Astrocyte (in vitro differentiated cells and primary cell): ENCODE measurements at places on chromosomes 3 and 15.

DNA sequence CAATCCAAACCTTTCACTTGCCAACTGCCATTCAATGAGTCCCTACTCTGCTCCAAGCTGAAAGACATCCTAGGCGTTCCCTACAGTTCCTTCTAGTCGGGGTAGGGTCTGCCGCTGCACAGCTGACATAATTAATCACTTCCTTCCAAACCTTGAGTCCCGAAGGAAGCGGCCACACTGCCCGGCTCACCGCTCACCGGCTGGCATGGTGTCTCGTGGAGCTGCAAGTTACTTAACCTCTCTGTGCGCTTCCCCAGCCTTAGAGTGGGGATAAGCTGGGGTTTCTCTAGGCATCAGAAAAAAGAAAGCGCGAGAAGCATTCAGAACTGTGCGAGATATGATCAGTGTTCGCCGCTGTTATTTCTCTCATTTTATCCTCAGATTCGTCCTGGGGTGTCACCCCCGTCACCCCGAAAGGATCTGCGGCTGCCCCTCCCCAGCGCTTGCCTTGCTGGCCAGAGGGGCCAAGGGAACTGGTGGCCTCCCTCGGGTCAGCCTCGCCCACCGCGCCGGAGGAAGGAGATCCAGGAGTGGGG is 748 bp downstream of the MRPS25 start:
- no peak for DNase-seq

- DNase-seq: no peak
Measured at GRCh38 chr3:48928679-48929078, 10.0 kb downstream of the ARIH2 start.

DNA sequence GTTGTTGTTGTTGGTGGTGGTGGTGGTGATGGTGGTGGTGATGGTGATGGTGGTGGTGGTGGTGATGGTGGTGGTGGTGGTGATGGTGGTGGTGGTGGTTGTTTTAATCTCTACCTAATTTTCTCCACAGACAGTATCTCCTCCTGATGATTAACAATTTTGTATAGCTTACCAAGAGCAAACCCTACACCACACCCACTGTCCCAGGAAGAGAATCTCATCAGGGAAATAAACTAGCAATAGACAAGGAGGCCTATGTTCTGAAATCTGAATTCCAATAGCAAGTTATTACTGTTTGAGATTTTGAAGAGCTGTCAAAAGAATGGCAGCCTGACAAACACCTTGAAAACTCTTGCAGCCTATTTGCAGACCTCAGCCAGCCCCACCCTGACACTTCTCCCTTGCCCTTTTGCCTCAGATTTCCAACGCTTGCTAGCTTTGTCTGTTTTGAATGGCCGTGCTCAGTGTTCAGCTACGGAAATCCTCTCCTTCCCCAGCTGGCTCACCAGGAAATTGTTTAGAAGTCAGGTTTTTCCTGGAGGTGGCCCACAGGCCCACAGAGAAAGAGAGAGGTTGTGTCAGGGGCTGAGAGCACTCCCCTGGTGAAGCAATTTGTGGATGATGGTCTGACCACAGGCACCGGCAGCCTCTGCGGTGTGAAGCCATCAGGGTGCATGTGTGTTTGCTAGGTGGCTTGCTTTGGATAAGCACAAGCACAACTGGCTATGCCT is 101.6 kb downstream of the MAGI1 start:
- DNase-seq: no peak

DNA sequence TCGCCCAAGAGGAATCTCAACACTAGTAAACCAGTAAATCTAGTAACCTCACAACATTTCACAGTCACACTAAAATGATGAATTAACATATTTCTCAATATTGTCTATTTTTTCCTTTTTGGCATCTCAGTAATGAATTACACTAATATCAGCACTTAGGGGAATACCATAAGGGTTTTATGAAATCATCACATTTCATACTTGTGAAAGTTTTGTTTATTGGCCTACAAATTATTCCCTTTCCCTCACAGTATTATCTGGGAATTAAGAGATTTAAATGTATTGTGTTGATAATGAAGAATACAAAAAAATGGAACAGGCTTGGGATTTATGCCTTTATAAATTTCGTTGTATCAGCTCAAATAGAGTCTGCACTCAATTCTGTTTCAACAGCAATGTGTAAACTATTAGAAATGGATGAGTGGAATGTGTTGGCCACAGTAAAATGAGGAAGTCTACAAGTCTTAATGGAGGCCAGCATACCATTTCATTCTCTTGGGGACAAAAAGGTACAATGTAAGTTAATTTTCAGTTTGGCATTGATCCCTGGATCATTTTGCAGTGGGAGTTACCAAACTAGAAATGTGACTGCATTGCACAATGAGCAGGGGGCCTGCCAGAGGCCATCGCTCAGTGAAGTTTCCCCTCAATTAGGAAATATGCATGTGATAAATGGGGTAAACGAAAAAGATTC is 195.4 kb downstream of the FMN1 start:
- no peak for DNase-seq

DNA sequence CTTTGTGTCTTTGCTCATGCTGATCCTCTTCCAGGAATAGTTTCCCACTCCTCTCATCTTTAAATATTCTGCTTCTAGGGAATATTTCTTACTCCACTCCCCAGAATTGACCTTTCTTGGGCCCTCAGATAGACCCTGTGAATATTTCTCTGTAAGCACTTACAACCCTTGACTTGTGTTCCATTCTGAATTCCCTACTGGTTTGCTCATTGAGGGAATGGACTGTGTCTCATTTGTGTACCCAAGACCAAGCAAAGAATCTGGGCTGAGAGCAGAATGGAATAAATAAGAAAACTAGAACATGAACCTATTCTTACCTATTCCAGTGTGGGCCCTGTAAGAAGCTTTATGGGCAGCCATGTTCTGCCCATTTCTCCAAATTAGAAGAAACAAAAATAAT is 72.7 kb upstream of the TSPAN3 start:
- DNase-seq: peak; percentile 33

GRCh38 chr3:12962292-12962691 is 110.9 kb downstream of the IQSEC1 start:
- no peak for DNase-seq

- DNase-seq: no peak
Measured at GRCh38 chr3:171453180-171453886, 6.9 kb downstream of the TNIK start.

DNA sequence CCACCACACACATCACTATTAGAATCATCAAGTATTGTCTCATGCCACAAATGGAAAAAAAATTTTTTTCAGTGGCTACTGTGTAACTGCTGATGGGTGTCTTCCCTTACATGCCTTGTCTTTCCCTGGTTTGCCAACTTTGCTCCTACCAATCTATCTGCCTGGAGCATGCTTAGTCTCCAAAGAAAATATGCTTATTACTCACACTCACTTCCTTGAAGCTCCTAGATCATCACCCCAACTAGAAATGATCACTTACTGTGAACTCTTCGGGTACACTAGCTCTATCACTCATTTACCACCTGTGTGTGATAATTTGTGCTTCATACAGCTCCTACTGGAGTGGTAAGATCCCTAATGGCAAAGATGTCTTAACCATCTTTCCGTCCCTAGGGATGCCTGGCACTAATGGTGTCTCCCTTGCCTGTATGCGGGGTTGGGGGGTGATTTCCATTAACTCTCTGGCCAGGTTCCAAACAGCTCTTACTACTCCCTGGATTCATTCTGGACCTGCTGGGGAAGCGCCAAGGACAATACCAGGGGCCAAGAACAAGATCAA is 799 bp downstream of the VPS33B start:
- DNase-seq: peak; percentile 4

- DNase-seq: no peak
Measured at GRCh38 chr3:108134555-108134880, 43.7 kb upstream of the CD47 start.

DNA sequence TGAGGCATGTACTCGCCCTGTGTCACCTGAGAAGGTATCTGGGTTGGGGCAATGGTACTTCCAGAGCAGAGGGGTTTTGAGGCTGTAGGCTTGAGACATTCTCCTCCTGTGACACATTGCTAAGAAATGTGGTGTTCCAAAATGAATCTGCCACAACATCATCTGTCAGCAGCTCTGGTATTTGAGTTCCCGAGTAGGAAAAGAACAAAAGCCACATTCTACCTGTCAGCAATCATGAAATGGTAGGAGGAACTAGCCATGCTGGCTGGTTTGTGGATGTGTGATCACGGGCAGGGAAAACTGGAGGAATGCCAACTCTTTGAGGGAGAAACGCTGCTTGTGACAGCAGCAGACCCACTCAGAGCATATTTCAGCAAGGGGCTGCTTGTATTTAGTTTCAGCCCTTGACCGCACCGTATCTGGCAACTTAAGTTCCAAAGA is 579.4 kb upstream of the TBL1XR1 start:
- DNase-seq: peak; percentile 98

- DNase-seq: peak; percentile 51
Measured at GRCh38 chr15:79403501-79403900, 28.6 kb upstream of the MINAR1 start.

DNA sequence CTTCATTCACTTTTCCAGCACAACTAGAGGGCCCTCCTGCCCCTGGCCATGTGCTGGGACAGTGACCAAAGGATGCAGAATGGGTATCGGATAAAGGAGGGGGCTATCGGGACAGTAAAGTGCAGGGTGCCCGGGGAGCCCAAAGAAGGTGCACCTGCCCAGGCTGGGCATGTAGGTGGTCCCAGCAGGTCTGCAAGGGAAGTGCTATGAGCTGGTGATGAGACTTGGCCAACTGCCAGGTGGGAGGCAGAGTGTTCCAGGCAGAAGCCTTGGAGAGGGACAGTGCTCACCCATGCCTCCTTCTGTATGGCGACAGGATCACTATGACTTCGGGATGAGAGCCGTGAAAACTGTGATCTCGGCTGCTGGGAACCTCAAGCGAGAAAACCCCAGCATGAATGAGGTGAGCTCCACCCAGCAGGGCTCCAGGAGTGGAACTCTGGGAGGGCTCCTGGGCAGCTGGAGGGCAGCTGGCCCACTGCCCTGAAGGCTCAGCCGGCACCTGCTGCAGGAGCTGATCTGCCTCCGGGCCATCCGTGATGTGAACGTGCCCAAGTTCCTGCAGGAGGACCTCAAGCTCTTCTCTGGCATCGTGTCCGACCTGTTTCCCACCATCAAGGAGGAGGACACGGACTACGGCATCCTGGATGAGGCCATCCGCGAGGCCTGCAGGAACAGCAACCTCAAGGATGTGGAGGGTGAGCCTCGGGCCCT is 48.4 kb downstream of the DNAH1 start:
- no peak for DNase-seq

DNA sequence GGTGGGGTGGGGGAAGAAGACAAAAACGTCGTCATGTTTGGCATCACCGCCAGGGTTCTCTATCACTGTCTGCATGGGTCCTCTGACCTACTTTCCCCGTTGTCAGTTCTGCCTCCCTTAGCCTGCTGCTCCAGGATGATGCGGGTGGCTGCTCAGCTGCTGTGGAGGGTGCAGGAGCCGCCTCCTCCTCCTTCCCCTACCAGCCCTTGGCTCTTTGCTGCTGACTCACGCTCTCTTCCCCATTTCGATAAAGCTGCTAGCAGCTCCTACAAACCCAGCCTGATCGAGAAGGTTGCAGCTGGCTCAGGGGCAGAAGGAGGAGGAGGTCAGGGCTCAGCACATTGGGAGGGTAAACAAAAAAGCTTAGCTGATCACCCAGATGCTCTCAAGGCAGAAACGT is 49.5 kb upstream of the SEC13 start:
- DNase-seq: peak; percentile 66

GRCh38 chr3:59442046-59442445 is 392.2 kb upstream of the CFAP20DC start:
- no peak for DNase-seq

- peak; percentile 79 for DNase-seq
Measured at GRCh38 chr3:48155122-48155521, 33.1 kb downstream of the CDC25A start.

GRCh38 chr3:159263750-159264553 is 462.1 kb downstream of the MFSD1 start:
- DNase-seq: peak; percentile 34

DNA sequence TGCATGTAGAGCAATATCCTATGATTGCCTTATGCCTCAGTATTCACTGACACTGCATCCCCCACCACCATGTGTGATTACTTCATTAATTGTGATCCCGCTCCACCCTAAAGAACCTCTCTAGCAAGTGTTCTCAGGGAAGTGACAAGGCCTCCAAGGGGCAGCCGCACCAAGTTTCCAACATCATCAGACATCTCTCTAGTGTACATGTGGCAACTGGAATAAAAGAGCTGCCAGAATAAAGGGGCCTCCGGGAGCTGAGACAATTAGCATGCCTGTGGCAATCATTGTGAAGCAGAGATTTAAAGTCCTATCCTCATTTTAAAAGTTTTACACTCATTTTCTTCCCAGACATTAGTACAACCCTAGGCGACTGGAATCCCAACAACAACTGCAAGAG is 902.1 kb upstream of the SEMA6D start:
- DNase-seq: no peak

DNA sequence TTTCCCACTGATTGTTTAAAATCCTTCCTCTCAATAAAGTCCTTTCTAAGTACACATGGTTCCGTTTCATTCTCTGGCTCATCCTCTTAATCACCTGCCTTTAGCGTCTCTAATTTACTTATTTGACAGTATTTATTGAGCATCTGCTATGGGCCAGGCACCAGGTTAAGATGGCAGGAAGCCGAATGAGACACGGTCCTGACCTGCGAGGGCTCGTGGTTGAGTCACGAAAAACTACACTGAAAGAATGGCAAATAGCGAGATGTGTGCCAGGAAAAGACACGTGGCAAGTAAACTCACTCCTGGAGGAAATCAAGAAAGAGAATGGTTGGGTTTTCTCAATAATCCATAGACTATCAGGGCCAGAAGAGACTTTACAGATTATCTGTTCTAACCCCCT is 60.9 kb downstream of the HES1 start:
- DNase-seq: peak; percentile 46

- DNase-seq: peak; percentile 52
Measured at GRCh38 chr15:38414357-38414756, 39.6 kb upstream of the FAM98B start.

DNA sequence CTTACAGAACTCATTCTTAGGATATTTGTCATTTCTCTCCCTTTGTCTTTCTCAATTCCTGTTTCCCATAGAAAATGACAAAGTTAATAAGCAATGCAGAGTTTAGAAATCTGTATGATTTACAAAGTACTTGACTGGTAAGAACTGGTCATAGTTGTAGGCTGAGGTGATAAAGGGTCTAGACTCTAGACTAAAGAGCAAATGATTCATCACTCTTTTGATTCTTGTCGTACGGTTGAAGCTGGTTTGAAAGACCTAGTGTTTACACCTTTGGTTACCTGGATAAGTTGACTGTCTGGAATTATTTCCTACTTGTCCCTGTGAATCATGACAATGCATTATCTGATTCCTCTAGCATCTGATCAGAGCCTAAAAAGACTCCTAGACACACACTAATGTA is 58.9 kb upstream of the TP63 start:
- DNase-seq: peak; percentile 43

- peak; percentile 26 for DNase-seq
Measured at GRCh38 chr15:51908316-51908715, 63.3 kb downstream of the LEO1 start.

- DNase-seq: no peak
Measured at GRCh38 chr15:20346082-20346805, 195.4 kb downstream of the GOLGA6L6 start.

- DNase-seq: no peak
Measured at GRCh38 chr3:179288845-179289244, 34.0 kb upstream of the ZNF639 start.
